ENCODE measurements at places on chromosomes 2 and 18.

DNA sequence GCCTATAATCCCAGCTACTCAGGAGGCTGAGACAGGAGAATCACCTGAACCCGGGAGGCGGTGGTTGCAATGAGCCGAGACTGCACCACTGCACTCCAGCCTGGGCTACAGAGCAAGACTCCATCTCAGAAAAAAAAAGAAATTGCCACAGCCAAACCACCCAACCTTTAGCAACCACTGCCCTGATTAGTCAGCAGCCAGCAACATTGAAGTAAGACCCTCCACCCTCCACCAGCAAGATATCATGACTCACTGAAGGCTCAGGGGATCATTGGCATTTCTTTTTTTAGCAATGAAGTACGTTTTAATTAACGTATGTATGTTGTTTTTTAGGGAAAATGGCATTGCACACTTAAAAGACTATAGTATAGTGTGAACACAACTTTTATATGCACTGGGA lies 349.1 kb upstream of the ACVR2A start:
- DNase-seq = no peak

GRCh38 chr18:80208620-80209019 lies 38.7 kb downstream of the PARD6G start:
- DNase-seq = no peak

- no peak for DNase-seq
Observed at GRCh38 chr2:221216636-221217035, 355.5 kb downstream of the EPHA4 start.

DNA sequence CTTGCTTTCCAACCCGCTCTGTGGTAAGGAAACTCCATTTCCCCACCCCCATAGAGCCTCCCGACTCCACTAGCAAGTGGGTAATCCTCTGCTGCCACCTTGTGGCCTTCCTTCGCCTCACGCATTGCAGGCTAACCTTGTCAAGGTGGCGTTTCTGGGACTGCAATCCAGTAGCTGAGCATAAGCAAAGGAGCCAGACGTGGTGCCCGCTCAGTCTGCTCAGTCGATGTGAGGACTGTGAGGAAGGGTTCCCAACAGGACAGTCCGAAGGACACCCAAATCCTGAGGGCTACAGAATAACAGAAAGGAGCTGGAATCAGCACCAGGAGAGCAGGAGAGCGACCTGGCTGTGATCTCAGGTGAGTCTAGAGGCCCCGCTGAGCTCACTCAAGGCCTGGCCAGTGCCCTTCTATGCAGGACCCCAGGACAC lies 144.2 kb downstream of the SUCLG1 start:
- DNase-seq = no peak
